ENCODE measurements at places on chromosomes 16 and 17.

- DNase-seq = peak; percentile 7
Measured at GRCh38 chr17:58614859-58615459, 76.9 kb downstream of the TEX14 start.

- DNase-seq = no peak
Measured at GRCh38 chr16:56382901-56383355, 42.4 kb downstream of the AMFR start.

GRCh38 chr17:4751932-4752331, 12.2 kb upstream of the CXCL16 start:
- DNase-seq = peak; percentile 54

- DNase-seq = no peak
Measured at GRCh38 chr17:66985338-66986237, 21.1 kb downstream of the CACNG4 start.

DNA sequence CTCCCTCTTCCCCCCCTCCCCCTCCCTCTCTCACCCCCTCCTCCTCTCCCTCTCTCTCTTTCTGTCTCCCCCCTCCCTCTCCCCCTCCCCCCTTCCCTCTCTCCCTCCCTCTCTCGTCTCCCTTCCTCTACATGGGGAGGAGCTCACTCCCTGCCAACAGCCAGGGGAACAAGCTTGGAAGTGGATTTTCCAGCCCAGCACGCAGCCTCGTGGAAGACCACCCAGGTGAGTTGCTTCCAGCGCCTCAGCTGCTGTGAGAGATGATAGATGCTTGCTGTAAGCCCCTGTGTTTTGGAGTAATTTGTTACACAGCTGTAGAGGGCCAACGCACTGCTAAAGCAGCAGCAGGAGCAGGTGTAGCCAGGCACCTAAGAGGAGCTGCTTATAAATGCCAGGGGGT, 20.8 kb downstream of the ACTG1 start:
- DNase-seq = no peak

- no peak for DNase-seq
Measured at GRCh38 chr16:58506241-58507194, 6.6 kb downstream of the NDRG4 start.

- DNase-seq = no peak
Measured at GRCh38 chr17:69815406-69815805, 259.6 kb upstream of the KCNJ16 start.

DNA sequence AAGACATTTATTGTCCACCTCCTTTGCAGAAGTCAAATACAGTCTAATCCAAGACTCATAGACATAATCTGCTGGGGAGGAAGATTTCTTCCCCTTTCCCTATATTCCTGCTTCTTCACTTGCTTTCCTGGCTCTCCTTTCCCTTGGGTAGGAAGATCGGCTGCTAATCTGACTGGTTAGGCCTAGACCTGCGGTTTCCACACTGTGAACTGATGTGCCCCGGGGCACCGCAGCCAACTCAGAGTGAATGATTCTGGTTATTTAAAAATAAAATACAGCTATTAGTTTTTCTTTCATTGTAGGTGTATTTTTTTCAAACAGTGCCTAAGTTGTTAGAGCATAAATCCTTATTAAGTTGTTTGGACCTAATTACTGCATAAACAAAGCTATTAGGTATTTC, 78.9 kb downstream of the DNAH3 start:
- DNase-seq = no peak

DNA sequence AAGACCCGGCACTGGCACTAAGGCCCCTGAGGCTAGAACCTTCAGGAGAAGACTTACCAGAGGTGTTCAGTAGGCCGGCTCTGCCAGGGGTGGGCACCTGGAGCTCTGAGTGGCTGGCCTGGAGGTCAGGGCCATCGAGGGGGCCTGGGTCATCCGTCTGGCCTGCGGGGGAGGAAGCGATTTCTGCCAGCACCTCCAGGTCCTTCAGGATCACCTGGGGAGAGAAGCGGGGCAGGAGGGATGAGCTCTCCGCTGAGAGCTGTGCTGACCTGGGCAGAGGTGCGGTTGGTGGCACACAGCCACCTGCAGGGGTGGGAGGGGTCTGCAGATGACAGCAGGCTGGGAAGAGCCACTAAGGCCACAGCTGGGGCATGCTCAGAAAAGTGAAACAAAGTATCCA, 56.6 kb downstream of the VAC14 start:
- no peak for DNase-seq

DNA sequence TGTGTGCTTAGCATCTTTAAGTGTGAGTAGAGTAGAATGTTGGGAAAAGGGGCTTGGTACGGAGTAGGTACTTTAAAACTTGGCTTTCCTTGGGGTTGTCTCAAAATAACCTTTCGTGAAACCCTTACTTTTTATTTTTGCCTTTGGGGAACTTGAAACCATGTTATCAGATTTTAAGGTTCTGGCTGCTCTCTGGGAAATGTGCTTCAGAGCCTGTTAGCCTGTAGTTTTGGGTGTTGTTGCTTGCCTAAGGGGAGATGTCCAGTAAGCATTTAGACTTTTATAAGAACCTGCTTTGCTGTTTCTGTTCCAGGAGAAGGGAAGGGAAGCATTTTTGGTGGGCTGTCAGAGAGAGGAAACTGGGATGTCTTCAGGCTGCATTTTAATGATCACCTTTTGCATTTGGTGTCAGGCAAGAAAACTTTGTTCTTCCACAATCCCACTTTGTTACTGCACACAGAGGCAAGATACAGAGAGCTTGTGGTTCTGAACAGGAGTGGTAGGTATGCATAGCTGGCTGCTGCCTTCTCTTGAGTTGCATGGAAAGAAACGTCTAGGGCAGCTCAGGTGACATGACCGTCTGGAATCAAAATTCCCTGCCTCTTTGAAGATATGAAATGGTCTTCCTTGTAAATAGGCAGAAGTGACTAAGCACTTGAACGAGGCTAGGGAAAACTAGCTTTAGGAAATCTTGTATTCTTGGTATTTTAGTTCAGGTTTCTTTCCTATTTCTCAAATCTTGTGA, 1.7 kb downstream of the RABEP1 start:
- no peak for DNase-seq

GRCh38 chr17:951325-952132, 28.0 kb downstream of the NXN start:
- DNase-seq = no peak

- peak; percentile 5 for DNase-seq
Measured at GRCh38 chr16:9258423-9259051, 167.1 kb downstream of the HAPSTR1 start.

GRCh38 chr17:38600416-38600815, 5.3 kb downstream of the SRCIN1 start:
- no peak for DNase-seq

GRCh38 chr17:61984821-61985220, 57.0 kb upstream of the INTS2 start:
- DNase-seq = no peak

GRCh38 chr16:50316102-50316847, 49.9 kb downstream of the ADCY7 start:
- no peak for DNase-seq

- peak; percentile 64 for DNase-seq
Measured at GRCh38 chr16:3467921-3468320, 24.4 kb downstream of the NAA60 start.

DNA sequence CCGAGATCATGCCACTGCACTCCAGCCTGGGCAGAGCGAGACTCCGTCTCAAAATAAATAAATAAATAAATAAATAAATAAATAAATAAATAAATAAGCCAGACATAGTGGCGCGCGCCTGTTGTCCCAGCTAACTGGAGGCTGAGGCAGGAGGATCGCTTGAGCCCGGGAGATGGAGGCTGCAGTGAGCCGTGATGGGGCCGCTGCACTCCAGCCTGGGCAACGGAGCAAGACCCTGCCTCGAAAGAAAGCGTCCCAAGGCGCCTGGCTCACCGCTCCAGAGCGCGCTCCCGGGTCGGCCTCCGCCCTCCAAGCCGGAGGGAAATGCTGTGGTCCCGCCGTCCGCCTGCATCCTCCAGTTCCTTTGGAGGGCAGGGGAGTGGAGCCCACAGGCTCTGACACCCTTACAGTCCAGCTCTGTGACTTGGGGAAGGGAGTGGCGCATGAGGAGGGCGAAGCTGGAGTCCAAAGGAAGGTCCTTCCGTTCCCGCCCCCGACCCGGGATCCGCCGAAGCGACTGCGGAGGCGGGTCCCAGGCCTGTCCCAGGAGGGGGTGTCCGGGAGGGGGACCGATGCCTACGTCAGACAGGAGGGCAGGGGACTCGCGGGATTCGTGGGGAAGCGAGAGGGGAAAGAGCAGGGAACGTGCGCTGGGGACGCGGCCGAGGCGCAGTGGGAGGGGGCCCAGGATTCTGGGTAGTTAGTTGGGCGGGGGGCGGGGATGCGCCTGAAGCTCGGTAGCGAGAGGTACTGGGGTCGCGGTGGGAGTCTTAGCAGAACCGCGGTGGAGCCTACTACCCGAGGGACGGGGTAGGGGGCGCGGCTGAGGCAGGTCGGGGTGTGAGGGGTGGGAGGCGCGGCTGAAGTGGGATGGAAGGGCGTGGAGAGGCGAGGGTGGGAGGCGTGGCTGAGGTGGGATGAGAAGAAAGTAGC, 8.4 kb upstream of the TRPV2 start:
- DNase-seq = peak; percentile 21

DNA sequence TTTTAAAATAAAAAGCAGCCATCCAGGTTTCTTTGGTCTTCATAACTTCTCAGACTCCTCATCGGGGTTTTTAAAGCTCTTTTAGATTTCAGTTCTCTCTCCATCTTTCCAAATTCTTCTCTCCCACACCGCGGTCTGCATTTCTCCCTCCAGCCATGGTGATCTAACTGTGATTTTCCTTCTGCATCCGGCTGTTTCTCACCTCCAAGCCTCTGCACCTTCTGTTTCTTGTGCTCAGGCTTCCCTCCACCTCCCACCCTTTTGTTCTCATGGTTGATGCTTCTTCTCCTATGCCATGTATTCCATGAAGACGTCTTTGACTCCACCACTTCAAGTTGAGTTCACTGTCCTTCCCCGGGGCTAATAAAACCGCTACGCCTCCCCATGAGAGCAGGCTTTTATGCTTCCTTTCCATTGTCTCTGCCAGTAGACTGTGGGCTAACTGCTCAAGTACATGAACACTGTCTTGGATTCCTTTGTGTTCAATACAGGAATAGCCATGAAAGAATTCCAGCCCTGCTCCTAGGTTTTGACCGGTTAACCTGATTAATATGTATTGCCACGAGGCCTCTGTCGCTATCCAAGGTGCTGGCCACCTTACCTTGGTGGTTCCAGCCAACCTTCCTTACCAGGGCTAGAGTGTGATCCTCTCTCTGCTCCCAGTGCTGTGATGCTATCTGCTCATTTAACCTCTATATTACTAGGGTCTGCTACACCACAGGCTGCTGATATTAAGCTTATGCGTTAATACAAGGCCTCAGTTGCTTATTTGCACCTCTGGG, 625.1 kb downstream of the HS3ST4 start:
- DNase-seq = no peak

GRCh38 chr17:46968896-46969295, 10.2 kb downstream of the RPRML start:
- DNase-seq = no peak

DNA sequence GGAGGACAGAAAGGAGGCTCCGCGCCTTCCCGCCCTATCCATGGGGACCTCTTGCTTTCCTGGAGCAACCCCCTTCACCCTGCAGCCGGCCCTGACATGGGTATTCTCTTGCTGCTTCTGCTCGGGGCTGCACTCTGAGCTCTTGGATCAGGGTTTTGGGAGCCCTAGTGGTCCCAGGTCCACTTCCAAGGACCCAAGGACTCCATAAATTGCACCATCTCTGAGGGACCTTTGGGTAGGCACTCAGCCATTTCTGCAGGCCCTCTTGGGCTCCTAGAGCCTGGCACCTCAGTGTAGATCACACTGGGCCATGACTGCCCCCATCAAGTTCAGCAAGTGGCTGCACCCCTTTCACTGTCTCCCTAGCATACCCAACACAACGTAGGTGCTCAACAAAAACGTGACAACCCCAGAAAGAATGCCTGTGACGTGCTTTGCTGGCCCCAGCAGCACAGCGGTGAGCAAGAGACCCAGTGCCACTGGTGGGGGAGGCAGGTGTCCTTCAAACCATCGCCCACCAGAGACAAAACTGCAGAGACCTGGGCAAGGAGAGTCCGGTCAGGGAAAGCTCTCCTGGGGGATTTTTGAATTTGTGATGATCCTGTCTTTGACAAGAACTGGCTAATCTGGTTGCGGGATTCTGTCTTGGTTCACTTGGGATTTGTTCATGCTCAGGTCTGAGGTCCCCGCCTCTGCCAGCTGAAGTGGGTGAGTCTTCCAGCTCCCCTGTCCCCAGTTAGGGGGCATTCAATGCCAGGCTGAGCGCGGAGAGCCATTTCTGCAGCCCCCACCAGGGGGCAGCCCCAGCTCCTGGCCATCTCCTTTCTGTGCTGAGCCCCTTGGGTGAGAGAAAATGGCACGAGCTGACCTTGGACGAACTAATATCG, 2.5 kb upstream of the RAB11FIP4 start:
- peak; percentile 34 for DNase-seq

- no peak for DNase-seq
Measured at GRCh38 chr16:57804111-57804837, 2.0 kb upstream of the KIFC3 start.

GRCh38 chr17:61054436-61054835, 345.2 kb upstream of the TBX2 start:
- no peak for DNase-seq

Data from lung microvascular endothelial cell (primary cell).